ENCODE measurements at places on chromosomes 11 and 22. TPM values are rescaled to one million over a fixed set of nuclear protein-coding genes. Genes with fewer than 3 reads are reported as not detected.

TNNT3 gene
- total RNA-seq, result not detected

SCUBE2 gene
- not detected for total RNA-seq

TMEM151A gene
- total RNA-seq, result not detected

SHANK2 gene
- total RNA-seq, result 8.1 TPM

ALG8 gene
- total RNA-seq, result 18.4 TPM

KIRREL3 gene
- not detected for total RNA-seq

UQCC3 gene
- total RNA-seq, result 27.9 TPM

All from bronchial epithelial cell (primary cell).